ENCODE measurements at places on chromosomes 5 and 9.

GRCh38 chr5:95759634-95760033 is 28.5 kb downstream of the RHOBTB3 start:
- no peak for DNase-seq

DNA sequence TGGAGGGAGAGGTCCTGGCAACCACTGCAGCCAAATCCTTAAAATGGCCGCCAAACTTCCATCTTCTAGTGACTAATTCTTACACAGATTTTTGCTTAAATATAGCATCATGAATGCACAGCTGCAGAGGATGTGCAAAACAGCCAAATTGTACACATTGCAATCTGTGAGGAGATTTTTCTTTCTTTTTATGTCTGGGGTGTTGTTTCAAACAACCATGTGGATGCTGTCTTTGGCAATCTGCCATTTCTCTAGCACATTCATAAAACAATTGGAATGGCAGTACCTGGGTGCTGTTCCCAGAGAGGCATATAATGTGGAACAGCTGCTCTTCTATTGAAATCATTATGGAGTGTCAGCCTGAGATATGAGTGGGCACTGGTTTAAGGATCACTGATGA is 1082.9 kb upstream of the SEMA6A start:
- no peak for DNase-seq

GRCh38 chr5:128693764-128694163 is 155.7 kb upstream of the FBN2 start:
- no peak for DNase-seq

GRCh38 chr5:164869325-164869724 is 1363.9 kb downstream of the MAT2B start:
- no peak for DNase-seq

DNA sequence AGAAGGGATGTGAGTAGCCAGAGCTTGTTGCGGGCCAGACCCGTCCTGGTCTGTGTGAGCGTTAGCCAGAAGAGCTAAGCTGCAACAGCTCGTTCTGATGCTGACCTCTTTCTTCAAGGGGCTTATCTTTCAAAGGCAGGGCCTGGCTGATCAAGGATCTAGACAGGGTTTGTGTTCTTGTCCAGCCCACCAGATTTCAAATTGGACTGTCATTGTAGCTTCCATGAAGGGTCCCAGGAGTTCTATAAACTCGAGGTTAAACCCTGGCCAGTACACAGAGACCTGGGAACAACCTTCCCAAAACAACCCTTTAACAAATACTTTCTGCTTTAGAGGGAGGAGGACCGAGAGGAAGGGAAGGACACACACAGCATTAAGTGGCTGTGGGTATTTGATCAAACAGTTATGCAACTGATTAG is 153.0 kb upstream of the TUT7 start:
- no peak for DNase-seq

GRCh38 chr9:124213396-124213795 is 44.4 kb upstream of the NEK6 start:
- no peak for DNase-seq

All from memory B cell (primary cell).